SW 1271 (cell line): ENCODE measurements at places on chromosomes 2 and 18.

DNA sequence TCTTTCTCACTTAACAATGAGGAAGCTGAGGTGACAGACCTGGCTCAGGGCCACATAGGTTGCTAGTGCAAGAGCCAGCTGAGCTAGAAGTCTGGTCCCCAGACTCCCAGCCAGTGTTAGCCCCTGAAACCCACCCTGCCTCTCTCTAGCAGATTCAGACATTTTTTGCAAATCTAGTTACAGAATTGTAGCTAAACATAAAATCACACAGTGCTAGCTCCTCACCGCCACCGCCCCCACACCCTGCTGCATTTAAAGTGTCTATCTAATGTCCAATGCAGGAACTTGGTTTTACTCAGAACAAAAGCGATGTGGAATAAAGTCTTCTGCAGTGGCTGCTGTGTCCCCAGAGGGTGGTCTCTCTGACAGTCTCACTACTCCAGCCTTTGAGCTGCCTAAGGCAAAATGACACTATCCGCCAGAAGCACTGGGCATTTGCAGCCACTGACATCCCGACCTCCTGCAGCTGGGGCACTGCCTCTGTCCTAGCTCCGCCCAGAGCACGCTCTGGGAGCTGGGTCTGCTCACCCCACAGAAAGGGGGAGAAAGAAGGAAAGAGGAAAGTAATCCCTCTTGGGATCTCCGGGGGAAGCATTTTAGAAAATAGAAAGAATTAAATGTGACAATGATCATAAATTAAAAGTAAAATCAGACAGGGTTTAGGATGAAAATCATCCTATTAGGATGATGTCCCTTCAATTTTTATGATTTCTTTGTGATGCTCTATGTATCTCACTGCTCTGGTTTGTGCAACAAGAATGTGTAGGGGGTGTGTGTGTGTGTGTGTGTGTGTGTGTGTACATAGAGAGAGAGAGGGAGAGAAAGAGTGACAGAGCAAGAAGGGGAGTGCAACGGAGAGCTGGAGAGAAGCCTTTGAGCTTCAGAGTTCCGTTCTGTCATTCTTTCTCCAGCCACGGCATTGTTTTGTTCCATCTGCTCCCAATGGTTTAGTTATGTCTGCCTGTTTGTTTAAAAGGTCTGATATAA is 50.5 kb upstream of the ST8SIA3 start:
- no peak for DNase-seq

GRCh38 chr18:49677762-49678413 is 116.0 kb downstream of the LIPG start:
- no peak for DNase-seq

DNA sequence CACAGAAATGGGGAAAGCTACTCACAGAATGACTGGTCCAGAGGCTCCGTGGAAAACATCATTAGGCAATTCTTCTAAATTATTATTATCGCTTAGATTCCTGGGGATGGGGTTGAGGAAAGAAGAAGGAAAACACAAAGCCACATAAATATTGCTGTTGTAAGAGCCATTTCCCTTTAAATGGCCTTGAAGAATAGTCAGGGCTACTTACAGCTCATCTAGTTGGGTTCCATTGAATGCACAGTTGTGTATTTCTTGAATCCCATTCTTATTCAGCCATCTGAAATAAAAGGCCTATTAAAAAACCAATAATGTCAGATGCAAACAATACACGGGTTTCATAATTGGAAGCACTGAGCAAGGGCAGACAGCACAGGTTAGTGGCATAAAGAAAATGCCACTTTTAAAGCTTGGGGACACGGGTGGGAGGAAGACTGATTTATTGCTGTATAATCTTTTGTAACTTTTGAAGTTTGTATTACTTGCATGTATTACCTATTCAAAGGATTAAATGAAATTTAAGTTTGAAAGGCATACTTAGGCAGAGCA is 171.4 kb downstream of the FSHR start:
- no peak for DNase-seq

DNA sequence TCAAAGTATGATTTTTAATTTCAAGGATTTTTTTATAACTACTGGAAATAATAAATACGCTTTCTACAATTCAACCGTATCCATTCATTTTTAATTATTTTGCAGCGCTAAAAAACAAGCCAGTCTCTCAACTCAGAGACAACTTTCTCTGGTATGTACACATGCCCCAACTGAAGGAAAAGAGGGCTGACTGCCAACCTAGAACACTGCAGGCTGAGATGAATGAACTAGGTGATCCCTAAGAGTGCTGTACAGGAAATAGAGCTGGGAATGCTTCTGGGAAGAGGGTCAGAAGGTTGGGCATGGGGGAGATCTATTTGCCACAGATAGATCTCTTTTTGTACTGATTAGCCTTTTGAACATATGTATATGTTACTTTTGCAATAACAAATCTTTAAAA is 460.1 kb downstream of the NR4A2 start:
- DNase-seq = no peak

DNA sequence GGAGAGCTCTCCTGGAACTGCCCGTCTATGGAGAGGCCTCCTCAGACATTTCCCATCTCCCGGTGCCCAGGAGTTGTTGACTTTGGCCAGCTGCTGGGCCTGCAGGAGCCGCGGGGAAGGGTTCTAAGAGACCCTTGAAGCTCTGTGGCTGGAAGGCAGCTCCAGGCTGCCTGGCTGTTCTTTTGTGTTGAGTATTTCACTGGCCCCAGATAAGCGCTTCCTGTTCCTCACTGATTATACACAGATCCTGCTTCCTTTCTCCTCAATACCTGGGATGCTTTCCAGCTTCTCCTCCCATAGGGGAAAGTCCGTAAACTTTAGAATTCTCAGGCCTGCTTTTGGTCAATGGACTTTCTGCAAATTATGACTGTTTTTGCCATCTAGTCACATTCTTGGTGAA is 57.8 kb downstream of the TGOLN2 start:
- DNase-seq = no peak

- DNase-seq = no peak
Observed at GRCh38 chr2:24986372-24986771, 14.6 kb upstream of the DNAJC27 start.

GRCh38 chr18:64713284-64713683 is 564.4 kb upstream of the LINC00305 start:
- DNase-seq = no peak
